ENCODE measurements at places on chromosomes 13 and 19. TPM values are rescaled to one million over a fixed set of nuclear protein-coding genes. Genes with fewer than 3 reads are reported as not detected.

DNA sequence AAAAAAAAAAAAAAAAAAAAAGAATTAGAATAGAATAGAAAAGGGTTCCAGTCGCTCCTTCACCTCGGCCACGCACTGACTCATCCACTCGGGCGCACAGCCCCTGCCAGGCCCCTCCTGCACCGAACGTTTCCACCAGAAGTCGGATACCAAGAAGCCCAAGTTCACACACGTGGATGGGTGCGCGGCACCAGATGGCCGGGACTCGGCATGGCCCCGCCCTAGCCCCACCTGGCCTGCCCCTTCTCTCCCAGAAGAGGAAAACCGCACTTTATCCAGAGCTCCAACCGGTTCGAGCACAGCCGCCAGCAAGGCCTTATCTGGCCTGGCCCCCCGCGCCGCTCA, 5.9 kb downstream of the PRR36 start:
- DNase-seq = no peak

Gene JUND
- 111 TPM for total RNA-seq

Gene CABP5
- total RNA-seq = not detected

GRCh38 chr19:8575467-8575997, 1.7 kb downstream of the MYO1F start:
- DNase-seq = peak; percentile 45

DNA sequence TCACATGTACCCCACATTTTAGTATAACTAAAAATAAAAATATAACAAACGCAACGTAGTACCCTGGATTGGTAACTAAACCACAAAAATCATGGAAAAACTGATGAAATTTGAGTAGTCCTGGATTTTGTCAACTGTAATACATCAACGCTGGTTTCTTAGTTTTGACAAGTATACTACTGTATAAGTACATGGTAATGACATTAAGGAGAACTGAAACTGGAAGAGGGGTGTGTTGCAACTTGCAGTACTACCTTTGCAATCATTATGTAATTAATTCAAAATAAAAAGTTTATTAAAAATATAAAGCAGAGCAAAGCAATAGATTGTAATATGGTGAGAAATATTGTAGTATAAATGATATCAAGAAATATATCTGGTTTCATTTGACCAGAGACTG, 1158.0 kb upstream of the SPRY2 start:
- no peak for DNase-seq

Gene KLF5
- 15.1 TPM for total RNA-seq

DNA sequence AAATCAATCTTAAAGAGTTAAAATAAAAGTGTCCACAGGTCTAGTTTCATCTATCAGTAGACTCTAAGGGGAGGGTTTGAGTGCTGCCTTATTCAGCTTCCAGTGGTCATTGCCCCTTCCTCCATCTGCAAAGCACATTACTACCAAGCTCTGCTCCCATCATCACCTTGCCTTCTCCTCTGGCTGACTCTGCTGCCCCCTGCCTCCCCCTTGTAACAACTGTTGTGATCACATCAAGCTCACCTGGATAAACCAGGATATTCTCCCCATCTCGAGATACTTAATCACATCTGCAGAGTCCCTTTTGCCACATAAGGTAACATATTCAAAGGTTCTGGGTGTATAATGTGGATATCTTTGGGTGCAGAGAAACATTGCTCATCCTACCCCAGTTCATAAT, 43.3 kb upstream of the GPC6 start:
- DNase-seq = no peak

Gene LENG1
- 4.8 TPM for total RNA-seq

GRCh38 chr13:23651887-23652286, 81.7 kb downstream of the TNFRSF19 start:
- DNase-seq = no peak

Measured in fibroblast of villous mesenchyme (primary cell).